ENCODE measurements at places on chromosomes 11 and 22. TPM values are rescaled to one million over a fixed set of nuclear protein-coding genes. Genes with fewer than 3 reads are reported as not detected.

Gene OR2AG2
- 0.03 TPM for total RNA-seq

Gene OR52I1
- not detected for total RNA-seq

Gene ALG8
- 46.8 TPM for total RNA-seq

Gene UPK3A
- total RNA-seq: not detected

Gene SCGB1D1
- not detected for total RNA-seq

Gene PANX2
- total RNA-seq: 1.0 TPM

Gene AIFM3
- 1.5 TPM for total RNA-seq

Gene SLC25A45
- 0.25 TPM for total RNA-seq

Gene BCR
- 58.1 TPM for total RNA-seq

Gene PATE4
- total RNA-seq: not detected

Gene MS4A14
- total RNA-seq: not detected

Gene DNAJB7
- total RNA-seq: not detected

Gene GAL
- 1.6 TPM for total RNA-seq

Gene KIAA1671
- 26.2 TPM for total RNA-seq

Gene OR4D5
- not detected for total RNA-seq

Gene KCNQ1
- total RNA-seq: not detected

Gene OR52B6
- not detected for total RNA-seq

Gene NAALADL1
- total RNA-seq: 5.6 TPM

Gene CECR2
- total RNA-seq: not detected

Gene RPS6KB2
- 68.8 TPM for total RNA-seq

Gene TBX1
- 0.54 TPM for total RNA-seq

Gene ZNHIT2
- 15.9 TPM for total RNA-seq

Gene OR8D2
- total RNA-seq: not detected

Gene OR4C11
- total RNA-seq: not detected

Gene ADAMTS8
- not detected for total RNA-seq

Gene RCOR2
- total RNA-seq: 1.8 TPM

Gene TRIM5
- 48.4 TPM for total RNA-seq

Gene KRTAP5-9
- not detected for total RNA-seq

Gene CCDC116
- total RNA-seq: 0.07 TPM

Gene PRR33
- total RNA-seq: not detected

Gene KDM4D
- 0.99 TPM for total RNA-seq

Gene TRIM66
- total RNA-seq: 2.5 TPM

Gene SEPTIN5
- 4.8 TPM for total RNA-seq

Gene ENTHD1
- total RNA-seq: not detected

Gene OR4C16
- not detected for total RNA-seq

Gene PRG3
- not detected for total RNA-seq

Gene OR9Q1
- not detected for total RNA-seq

Gene CABP7
- not detected for total RNA-seq

Gene POU2AF1
- not detected for total RNA-seq

All from foreskin keratinocyte (primary cell).